ENCODE measurements at places on chromosomes 6 and 20.

- no peak for DNase-seq
Observed at GRCh38 chr6:39688494-39688893, 36.7 kb downstream of the KIF6 start.

DNA sequence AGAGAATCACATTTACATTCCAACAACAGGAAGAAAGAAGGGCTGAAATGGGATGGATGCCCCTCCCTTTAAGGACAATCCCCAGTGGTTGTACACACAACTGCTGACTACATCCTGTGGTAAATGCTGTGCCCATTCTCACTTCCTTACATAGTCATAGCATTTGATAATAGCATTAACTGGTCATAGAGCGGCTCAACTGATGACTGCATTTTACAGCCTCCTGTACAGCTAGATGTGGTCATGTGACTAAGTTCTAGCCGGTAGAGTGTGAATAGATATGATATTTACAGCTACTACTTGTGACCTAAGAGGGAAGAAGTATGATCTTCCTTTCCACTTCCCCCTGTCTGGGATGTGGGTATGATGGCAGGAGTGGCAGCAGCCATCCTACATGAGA lies 24.7 kb downstream of the KCNK17 start:
- DNase-seq = no peak

DNA sequence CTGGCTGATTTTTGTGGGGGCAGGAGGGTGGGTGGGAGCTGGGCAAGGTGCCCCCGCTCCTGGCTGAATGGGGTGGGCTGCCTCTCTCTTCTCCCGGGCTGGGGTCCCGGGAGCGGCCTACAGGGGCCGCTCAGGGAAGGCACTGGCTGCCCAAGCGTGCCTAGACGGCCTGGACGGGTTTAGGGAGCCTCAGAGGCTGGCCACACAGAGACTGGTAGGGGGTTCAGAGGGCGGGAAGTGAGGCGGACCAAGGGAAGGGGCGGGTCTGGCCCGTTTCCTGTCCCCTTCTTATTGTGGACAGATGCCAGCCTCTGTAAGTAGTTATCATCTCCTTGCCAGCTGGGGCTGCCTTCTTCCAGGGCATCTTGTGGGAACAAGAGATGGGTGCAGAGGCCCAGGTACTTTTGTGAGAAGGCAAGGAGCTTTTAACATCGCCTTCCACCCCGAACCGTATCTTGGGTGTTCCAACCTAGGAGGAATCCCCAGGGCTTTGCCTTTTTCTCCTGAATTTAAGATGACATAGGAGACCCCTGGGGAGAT lies 437 bp downstream of the CD40 start:
- no peak for DNase-seq

GRCh38 chr6:68652117-68652536 lies 17.0 kb downstream of the ADGRB3 start:
- DNase-seq = no peak

DNA sequence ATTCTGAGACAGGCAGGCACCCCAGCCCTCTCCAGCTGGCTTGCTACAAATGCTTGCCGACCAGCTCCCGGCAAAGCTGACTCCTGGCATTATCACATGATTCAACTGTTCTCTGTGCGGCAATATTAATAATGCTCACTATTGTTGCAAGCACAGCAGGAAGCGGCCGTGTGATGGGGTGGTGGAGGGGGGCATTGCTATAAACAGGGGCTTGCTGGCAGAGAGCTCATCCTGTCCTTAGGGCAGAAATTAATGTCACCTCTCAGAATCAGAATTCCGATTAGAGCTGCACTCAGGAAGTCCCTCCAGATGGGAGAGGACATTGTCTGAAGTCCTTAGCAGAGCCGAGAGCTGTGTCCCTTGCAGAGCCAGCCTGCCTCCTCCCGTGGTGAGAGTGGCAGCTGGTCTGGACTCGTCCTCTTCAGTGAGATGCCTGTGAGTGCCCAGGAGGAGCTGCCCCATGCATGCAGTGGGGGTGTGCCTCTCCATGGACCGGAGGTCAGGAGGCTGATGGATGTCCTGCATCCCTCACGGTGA lies 162.5 kb downstream of the CDH4 start:
- DNase-seq = no peak

GRCh38 chr20:62929051-62929538 lies 2.8 kb upstream of the DIDO1 start:
- peak; percentile 61 for DNase-seq

GRCh38 chr6:106732376-106732940 lies 103.1 kb downstream of the QRSL1 start:
- no peak for DNase-seq

DNA sequence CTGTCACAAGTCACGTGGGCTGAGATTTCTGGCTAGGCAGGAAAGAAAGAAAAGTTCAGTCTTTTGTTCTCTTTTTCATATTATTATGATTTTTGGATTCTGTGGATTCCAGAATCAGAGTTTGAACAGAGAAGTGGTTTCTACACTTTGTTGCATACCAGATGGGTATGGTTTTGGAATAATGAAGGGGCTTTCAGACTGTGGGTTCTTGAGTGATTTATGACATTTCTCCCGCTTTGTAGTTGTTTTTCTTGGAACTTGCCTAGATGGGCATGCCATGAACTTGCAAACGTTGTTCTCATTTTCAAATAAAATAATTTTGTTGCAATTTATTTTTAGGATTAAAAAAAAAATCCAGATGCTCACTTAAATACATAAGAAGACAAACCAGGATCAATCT lies 34.4 kb downstream of the CBFA2T2 start:
- no peak for DNase-seq

- peak; percentile 92 for DNase-seq
Observed at GRCh38 chr6:118934461-118935330, at the start of gene MCM9. Gene MCM9, minus strand, starts transcription at chr6:118935159. Its CDS starts 3,436 bp downstream, at chr6:118931723.

DNA sequence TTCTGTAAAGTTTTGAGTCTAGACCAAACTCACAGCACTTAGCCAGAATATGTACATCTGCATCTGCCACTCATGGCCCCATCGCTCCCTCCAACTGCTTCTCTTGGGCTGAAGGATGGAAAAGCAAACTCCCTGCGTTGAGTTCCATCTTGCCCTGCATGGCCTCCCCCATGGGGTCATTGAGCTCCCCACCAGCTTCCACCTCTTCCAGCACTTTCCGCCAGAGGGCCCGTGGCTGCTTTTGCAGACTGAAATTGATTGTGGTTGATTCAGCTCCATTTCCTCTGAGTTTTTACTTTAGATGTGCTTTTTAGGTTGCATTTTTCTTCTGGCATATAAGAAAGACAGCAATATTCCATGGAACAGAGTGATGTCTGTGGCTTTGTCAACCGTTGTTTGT lies 263.1 kb downstream of the ESR1 start:
- no peak for DNase-seq

DNA sequence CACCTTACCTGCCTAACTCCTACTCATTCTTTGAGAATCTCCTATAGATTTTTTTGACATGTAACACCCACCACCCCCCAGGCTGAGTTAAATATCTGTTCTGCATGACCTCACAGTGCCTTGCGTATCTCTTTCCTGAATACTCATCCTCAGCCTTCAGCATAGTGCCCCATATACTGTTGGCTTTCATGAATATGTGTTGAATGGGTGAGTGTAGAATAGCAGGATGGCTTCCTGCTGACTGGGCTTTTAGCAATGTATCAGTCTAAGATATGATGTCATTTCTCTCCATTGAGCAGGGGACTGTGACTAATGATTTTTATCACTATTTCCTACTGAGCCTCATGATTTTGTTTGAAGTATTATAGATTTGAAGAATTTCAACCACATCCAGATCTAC lies 361.6 kb upstream of the MARCKS start:
- no peak for DNase-seq

DNA sequence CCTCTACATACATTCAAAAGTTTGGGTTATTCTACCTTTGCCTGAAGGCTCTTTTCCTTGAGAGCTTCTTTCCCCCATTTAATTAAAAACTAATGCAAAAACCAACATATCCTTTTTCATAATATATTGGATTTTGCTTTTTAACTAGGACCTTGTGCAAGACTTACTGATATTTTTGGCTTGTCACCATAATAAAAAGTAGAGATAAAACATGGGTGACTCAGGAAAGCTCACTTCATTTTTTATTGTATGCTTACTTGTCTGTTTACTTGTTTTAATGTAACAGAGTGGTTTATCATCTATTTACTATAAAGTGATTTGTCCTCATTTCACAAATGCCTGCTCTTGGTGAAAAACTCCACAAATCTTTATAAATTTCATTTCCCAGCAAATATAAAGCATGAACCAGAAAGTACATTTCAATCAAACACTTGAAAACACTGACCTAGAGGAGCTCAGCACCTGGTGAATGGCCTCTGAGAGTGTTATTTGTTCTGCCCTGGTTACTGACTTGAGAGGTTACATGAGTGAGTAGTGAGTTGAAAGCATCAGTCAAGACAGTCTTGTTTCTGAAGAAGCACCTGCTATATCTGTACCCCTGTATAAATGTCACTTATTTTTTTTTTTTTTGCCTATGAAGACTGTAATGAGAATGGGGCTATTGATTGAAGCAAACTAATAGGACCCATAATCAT lies 20.8 kb downstream of the ADGRG6 start:
- DNase-seq = no peak

GRCh38 chr20:24370249-24370648 lies 99.2 kb upstream of the SYNDIG1 start:
- DNase-seq = no peak

- no peak for DNase-seq
Observed at GRCh38 chr6:38848760-38849159, 133.6 kb downstream of the DNAH8 start.

GRCh38 chr20:21262812-21263211 lies 40.3 kb upstream of the XRN2 start:
- no peak for DNase-seq

DNA sequence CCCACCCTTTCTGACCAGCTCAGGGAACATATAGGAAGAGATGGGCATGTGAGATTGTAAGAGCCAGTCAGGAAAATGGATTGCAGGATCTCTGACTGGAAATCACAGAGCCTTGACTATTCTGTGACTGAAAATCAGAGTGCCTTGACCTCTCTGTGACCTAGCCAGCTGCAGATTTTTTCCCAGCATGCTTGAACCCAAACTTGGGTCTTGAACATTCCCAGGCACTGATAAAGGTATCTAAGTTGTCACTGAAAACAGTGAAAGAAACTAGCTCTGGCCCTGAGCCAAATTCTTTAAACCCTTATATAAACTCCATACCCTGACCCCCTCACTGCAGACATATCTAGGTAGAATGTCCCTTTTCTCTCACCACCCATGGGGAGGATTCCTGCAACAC lies 2.3 kb upstream of the ZNF165 start:
- no peak for DNase-seq

DNA sequence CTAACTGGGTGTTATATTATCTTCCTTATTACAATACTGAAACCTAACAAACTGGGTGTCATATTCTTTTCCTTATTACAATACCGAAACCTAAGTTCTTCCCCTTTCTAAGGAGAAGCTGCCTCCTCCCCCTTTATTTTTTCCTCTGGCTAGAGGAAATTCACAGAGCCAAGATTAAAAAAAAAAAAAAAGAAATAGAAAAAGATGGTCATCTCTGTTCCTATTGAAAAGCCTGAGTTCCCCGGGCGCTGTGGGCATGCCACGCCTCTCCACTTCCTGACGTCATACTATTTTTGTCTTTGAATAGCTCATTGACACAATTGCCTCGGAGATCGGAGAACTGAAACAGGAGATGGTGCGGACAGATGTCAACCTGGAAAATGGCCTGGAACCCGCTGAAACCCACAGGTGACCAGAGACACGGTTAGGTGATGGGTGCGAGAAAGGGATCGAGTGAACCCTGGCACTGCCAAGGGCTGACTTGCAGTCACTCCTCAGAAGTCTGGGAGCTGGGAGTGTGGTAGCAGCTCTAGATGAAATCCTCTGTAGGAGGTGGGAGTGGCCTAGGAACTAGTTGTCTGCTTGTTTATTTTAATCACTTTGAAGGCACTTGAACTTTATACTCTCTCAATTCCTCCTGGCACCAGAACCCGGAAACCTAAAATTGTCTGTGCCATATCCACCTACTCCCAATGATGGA lies 82.2 kb upstream of the NAA20 start:
- no peak for DNase-seq

GRCh38 chr6:15036690-15037245 lies 209.1 kb upstream of the JARID2 start:
- no peak for DNase-seq

- DNase-seq = no peak
Observed at GRCh38 chr6:105209950-105210706, 30.3 kb upstream of the POPDC3 start.

DNA sequence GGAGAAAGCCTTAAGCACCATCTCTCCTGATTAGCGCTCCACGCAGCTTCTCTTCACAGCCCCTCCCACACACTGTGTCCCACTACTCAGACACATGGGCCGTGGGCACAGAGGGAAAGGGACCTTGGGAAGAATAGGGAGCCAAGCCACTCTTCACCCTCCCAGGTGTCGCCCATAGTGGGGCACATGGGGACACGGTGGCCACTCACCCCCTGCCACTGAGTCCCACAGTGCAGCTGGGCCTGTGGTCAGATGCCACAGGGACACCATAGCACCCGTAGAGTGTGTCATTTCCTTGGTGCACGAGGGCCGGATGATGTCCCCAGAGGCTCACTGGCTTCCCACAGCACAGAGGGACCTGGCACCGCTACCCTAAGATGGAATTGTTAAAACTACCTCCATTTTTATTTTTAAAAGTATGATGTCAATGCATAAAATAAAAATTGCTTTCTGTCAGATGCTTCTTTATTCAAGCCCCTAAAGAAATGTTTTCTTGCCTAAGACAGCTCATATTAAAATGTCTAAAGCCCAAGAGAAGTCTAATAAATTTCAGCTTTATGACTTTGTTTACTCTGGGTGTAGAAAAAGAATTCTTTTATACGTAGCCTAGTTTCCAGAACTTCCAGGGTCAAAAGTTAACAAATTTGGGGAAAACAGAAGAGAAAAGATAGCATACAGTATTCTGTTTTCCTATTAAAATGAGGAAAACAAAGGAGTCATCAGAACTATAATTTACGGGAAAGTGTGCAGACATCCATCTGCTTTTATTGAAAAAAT lies 191.0 kb upstream of the SNX9 start:
- no peak for DNase-seq

DNA sequence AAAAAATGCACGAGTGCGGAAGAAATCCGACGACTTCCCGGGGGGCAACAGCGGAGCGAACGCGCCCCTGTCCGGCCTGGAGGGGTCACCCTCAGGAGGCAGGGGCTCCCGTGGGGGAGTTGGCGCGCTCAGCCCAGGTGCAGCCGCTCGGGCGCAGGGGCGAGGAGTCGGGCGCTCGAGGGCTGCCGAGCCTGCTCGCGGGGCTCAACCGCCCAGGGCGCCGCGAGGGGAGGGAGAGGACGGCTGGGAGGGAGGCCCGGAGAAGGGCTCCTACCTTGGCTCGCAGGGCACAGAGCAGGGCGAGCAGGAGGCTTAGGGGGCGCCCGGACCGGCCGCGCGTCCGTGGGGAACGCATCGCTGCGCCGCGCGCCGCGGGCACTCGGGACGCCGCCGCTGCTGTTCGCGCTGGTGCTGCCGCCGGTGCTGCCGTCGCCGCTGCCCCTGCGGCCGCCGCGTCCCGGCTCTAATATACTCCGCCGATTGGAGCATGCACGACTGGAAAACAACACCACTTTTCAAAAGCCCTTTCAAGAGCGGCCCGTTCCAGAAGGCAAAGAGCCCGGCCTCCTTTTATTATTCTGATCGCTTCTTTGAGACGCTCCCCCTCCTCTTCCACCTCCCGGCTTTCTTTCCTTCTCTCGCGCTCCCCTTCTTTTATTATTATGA lies 490 bp downstream of the JAG1 start:
- DNase-seq = peak; percentile 14

- DNase-seq = no peak
Observed at GRCh38 chr6:158499601-158500000, 60.3 kb upstream of the TMEM181 start.

Data from activated CD4-positive, alpha-beta T cell treated with anti-CD3 and anti-CD28 coated beads for 48 hours (primary cell).